ENCODE measurements at places on chromosomes 7 and 10.
A peak's percentile ranks its signal among the peaks of the same experiment; 100 is the strongest.

GRCh38 chr10:88986549-88987242 lies 3.9 kb upstream of the FAS start:
- no peak for DNase-seq

- no peak for DNase-seq
Measured at GRCh38 chr7:745431-746154, 18.5 kb upstream of the PRKAR1B start.

GRCh38 chr7:142964502-142965246 lies 2.5 kb upstream of the KEL start:
- DNase-seq, result no peak

GRCh38 chr10:120212275-120212674 lies 244.8 kb upstream of the PLPP4 start:
- DNase-seq, result no peak

GRCh38 chr7:31957756-31958155 lies 112.5 kb downstream of the PDE1C start:
- no peak for DNase-seq

DNA sequence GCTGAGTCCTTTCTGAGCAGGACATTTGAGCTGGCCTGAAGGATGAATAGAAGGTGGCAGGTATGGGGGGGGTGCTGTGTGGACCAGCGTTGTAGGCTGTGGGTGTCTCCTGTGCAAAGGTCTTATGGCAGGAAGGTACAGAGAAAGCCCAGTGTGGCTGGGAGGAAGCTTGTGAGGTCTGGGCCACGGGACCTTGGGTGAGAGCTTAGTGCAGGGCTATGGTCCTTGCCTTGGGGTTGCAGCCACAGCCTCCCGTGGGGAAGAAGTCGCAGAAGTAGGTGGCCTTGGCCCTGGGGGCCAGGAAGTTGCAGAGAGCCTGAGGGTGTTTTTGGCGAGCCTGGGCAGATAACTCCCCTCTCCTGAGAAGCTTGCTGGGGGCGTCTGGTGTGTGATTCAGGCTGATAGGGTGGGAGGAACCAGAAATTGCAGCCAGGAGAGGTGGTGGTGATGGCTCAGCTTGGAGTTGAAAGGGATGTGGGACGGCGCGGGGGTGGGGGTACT lies 172.0 kb upstream of the TNRC18 start:
- no peak for DNase-seq

GRCh38 chr10:92156874-92157773 lies 133.8 kb downstream of the CPEB3 start:
- no peak for DNase-seq

DNA sequence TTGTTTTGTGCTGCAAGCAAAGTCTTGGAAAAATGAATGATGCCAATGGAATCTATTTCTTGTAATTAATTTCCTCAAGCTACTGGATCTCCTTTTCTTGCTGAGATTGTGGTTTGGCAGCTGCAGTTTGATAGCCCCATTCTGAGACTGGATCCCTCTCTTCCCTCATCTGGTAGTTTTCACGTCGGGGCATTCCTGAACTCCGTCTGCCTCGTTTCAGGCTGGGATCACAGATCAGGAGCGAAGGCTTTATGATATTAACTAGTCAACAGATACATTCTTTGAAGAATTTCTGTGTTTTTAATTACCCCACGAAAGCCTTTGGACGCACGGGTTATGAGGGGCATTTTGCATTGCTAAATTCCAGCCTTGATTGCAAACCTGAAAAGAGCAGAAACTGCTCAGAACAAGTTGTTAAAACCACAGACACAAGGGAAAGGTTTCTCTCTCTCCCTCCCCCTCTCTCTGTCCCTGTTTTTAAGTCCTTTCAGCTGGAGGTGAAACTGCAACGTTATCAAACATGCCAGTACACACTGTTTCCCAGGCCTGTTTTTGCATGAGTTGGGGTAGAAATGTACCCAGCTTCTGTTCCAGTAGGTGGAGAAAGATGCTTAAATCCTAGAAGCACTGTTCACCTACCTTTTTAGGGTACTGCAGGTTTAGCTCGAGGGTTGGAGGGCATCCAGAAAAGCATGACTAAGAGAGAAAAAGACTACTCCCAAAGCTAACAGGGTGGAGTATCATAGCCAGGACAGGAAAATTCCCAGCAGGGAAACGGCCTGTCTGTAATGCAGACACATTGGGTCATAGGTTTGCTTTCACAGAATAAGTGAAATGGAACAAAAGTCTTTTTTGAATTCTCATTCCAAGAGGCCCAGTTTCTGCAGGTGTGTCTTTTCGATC lies 124.3 kb downstream of the CUX1 start:
- no peak for DNase-seq

GRCh38 chr10:102072673-102073527 lies 7.8 kb downstream of the HPS6 start:
- DNase-seq, result peak; percentile 66

- DNase-seq, result no peak
Measured at GRCh38 chr10:116084161-116084560, 188.8 kb downstream of the GFRA1 start.

- no peak for DNase-seq
Measured at GRCh38 chr10:33859319-33860022, 525.0 kb upstream of the NRP1 start.

GRCh38 chr10:93386631-93387369 lies 95.3 kb downstream of the MYOF start:
- no peak for DNase-seq

- no peak for DNase-seq
Measured at GRCh38 chr10:130171196-130171595, 35.0 kb downstream of the GLRX3 start.

DNA sequence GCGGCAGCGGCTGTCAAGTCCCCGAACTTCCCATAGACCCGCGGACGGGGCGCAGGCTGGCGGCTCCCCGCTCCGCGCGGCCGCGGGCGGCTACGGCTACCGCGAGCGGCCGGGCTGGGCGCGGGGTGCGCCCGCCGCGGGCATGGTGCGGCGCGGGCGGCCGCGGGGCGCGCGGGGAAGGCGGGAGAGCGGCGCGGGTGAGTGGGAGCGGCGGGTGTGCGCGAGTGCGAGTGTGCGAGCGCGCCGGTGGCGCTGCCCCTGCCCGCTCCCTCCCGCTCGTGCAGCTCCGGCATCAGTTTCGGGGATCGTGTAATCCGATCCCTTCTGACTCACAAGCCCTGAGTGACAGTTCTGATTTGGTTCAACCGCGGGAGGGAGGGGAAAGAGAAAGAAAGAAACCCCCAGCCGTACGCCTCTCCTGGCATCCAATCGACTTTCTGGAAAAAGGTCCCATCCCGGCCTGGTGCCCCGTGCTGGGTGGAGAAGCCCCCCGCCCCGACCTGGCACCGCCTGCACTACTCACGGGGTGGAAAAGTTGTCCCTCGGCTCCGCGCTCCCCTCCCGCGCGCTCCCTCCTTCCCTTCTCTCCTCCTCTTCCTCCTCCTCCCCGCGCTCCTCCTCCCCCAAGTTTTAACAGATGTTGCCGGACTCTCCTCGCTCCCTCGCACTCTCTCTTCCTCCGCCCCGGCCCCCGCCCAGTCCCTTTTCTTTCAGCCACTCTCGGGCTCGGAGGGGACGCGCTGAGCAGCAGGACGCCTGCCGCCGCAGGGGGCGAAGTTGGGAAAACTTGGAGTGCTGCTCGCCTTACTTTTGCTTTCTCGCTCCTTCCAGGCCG lies at the start of gene GLI3:
TSS of gene GLI3 (minus strand) at position 234 of the 835 bp plus-strand sequence. CDS start 13,956 bp downstream, outside the sequence.
- no peak for DNase-seq

- DNase-seq, result no peak
Measured at GRCh38 chr7:20301311-20301939, 29.3 kb upstream of the ITGB8 start.

DNA sequence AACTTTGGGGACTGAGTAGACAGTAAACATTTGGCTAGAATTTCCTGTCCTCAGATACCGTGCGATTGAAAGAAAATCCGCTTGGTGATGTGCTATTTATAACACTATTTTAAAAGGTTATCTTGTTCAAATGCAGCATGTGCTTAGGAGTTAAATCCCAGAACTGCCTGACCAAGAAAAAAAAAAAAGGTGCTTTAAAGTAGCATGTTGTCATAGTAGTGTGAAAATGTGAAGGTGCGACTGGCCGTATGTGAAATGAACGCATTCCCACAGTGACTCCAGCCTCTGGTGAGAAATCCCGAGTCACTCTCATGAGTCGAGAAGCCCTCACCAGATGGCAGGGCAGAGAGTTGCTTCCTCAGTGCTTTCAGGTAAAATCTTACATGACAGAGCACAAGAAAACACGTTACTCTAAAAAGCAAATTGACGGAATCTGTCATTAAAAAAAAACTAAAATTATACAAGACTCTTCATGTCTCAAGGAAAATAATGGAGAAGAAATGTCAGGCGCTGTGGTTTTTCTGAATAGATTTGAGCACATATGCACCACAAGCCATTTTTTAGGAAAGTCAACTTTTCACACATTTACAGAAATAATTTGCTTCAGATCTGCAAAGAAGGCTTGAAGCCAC lies 18.4 kb upstream of the KLF6 start:
- DNase-seq, result no peak

GRCh38 chr10:72930276-72930675 lies 24.3 kb downstream of the PLA2G12B start:
- no peak for DNase-seq

DNA sequence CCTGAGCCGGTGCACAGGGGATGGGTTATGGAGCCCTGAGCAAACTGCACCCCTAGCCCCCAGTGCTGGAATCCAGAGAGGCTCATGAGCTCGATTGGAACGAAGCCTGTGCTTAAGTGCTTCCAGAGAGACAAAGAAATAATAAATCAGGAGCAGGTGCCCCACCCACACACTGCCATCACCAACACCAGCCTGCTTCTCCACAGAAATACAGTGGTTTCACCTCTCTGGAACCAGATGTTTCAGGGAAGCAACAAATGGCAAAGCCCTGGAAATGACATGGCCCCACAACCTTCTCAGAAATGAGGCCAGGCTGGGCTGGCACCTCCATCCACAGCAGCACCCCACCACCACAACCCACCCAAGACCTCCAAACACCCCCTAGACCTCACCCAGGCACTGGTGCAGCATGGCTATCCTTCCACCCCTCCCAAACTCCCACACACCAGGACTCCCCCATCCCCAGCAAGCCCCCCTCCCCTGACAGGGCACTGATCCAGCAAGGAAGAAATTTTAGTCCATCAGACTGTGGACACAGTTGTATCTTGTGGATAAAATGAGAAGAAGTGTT lies 4.1 kb upstream of the SLC18A3 start:
- DNase-seq, result no peak

DNA sequence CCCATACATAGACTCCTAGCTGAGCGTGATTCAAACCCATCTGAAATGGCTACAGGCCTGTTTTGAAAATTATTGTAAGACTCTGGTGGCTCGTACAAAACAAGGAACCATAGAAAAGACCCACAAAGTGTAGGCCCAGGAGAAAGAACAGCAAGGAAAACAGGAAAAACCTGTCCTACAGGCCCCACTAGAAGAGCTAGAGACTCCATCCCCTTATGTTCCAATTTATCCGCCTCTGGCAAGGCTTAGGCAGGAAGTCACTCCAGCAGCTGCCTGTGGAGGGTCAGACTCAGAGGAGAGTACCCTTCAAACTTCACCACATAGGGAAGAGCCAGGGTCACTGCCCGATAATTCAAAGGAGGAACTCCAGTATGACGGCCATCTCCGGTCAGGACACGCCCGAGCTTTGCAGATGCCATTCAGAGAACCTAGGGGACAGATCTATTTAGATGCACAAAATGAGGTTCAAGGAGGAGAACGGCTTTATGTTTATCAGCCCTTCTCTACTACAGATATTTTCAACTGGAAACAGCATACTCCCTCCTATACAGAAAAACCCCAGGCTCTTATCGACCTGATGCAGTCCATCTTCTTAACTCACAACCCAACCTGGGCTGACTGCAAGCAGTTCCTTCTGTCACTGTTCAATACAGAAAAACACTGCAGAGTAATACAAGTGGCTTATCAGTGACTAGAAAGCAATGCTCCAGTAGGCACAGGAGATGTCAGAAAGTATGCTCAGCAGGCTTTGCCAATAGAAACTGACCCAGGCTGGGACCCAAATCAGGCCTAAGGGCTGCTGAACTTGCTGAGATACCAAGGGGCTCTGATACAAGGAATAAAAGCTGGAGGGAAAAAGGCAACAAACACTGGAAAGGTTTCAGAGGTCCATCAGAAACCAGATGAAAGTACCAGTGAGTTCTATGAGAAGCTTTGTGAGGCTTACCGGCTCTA lies 8.6 kb upstream of the ZNF33B start:
- no peak for DNase-seq

- no peak for DNase-seq
Measured at GRCh38 chr7:134245253-134245652, 71.5 kb downstream of the SLC35B4 start.

GRCh38 chr10:27153845-27154193 lies 365 bp downstream of the YME1L1 start:
- DNase-seq, result no peak
